ENCODE measurements at places on chromosomes 5 and 9.

DNA sequence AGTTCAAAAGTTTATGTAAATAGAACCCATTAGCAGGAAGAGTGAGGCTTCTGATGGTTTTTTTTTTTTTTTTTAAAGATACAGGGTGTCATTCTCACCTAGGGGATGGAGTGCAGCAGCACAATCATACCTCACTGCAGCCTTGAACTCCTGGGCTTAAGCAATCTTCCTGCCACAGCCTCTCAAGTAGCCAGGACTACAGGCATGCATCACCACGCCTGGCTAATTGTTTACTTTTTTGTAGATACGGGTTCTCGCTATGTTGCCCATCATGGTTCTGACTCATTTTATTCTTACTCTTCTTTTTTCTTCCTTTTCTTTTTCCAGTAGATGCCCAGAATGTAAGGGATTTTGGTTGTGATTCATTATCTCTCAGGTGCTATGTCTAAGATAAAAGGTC, 201.1 kb downstream of the NNT start:
- DNase-seq, result no peak

DNA sequence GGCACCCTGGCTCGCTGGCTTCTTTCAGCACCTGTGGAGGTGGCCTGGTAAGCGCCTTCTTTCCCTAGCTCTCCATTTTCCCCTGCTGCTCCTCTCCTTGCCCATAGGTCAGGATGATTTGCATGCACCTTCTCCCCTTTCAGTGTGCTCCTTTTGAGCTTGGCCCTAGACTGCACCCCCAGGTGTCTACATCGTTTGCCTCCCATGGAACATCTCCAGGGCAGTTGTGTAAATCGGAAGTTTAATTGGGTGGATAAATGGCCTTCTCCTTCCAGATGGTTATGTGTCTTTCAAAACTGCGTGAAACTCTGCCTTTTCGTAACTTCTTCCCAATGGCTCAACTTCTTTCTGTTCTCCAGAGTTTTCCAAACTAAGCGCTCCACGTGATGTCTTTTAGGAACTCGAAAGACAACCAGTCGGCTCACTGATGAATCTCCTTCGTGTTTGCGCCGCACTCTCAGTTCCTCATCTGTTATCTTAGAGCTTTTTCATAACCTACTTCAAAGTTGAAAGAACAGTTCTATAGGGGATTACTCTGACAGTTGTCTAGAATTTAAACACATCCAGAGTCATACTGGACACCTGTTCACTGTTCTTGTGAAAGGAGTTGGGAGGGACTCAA, 1.7 kb downstream of the ADAMTS19 start:
- no peak for DNase-seq

DNA sequence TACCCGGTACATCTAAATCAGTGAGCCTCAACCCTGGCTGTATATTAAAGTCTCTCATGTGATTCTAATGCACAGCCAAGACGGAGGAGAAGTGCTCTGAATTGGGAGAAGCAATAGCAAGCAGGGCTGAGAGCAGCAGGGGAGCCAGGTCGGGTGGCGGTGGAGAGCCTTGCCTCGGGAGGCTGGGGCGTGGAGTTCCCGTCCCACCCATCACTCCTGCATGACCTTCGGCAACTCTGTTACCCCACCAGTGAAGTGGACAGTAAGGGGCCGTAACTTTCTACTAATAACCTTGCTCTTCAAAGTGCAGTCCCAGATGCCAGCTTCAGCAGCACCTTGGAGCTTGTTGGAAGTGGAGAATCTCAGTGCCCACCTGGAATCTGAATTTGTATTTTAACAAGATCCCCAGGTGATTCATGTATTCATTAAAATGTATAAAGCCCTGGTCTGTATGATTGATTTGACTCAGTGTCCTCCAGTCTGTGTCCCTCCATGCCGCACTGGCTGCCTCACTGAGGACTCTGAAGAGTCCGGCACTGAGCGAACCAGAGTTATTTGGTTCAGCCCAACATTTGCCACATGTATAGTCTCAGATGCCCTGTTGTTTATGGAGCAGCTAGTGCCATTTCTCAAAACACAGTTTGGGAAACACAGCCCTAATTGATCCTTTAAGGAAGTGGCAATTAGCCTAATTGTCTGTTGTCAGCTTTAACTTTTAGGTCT, 6.5 kb downstream of the ERGIC1 start:
- no peak for DNase-seq

DNA sequence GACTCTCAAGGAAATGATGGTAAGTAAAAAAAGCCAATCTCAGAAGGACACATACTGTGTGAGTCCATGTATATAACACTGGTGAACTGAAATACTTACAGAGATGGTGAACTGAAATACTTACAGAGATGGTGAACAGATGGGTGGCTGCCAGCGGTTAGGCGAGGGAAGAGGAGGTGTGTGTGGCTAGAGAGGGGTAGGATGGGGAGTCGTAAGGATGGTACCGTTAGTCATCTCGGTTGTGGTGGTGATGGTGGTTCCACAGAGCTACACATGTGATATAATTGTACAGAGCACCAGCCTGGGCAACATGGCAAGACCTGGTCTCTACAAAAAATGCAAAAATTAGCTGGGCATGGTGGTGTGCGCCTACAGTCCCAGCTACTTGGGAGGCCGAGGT, 113.6 kb upstream of the RAPGEF1 start:
- DNase-seq, result no peak

- DNase-seq, result peak; percentile 31
These were observed 87.0 kb downstream of the IARS1 start for GRCh38 chr9:92206488-92206887.

GRCh38 chr5:36535859-36536615, 70.4 kb upstream of the SLC1A3 start:
- DNase-seq, result no peak

DNA sequence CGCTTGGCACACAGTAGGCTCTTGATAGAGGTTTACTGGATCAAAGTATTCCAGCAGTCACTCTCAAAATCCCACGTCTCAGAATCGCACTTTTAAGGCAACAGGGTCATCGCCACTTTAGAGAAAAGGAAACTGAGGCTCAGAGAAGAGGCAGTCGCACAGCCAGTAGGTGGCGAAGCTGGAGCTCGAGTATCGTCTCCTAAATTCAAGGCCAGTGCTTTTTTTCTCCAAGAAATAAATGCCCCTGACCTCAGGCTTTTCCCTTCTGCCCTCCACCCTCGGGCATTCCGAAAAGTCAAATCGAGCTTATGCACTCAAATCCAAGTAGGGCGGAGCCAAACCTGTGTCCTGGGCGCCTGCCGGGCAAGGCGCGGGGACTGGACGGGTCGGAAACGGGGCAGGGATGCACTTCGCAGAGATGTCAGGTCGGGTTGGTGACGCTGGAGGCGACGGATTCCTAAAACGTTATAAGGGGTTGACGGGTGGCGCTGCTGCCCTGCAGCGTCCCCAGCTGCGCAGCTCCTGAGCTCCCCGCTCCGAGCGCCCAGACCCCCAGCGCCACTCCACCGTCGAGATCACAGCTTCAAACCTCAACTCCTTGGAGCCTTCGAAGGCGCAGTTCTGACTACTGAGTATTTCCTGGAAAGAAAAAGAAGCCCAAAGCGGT, 4.7 kb upstream of the FOXB2 start:
- no peak for DNase-seq

DNA sequence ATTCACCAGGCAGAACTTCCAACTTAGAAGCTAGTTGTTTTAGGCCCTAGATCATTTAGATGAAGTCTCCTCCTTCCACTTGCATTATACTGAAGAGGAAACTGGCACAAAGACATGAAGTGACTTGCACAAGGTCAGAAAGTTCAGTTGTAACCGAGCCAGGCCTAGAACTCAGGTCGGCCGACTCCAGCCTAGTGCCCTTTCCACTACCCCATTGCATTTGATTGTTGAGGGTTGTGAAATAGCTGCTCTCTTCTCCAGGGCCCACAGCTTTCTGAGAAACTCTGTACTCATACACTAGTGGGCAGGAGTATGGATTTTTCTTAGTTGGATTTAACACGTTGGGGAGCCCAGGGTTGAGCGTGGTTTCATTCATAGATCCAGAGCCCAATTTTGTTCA, 5.6 kb downstream of the ZNF462 start:
- no peak for DNase-seq

GRCh38 chr5:19777363-19777762, 210.6 kb downstream of the CDH18 start:
- DNase-seq, result no peak

DNA sequence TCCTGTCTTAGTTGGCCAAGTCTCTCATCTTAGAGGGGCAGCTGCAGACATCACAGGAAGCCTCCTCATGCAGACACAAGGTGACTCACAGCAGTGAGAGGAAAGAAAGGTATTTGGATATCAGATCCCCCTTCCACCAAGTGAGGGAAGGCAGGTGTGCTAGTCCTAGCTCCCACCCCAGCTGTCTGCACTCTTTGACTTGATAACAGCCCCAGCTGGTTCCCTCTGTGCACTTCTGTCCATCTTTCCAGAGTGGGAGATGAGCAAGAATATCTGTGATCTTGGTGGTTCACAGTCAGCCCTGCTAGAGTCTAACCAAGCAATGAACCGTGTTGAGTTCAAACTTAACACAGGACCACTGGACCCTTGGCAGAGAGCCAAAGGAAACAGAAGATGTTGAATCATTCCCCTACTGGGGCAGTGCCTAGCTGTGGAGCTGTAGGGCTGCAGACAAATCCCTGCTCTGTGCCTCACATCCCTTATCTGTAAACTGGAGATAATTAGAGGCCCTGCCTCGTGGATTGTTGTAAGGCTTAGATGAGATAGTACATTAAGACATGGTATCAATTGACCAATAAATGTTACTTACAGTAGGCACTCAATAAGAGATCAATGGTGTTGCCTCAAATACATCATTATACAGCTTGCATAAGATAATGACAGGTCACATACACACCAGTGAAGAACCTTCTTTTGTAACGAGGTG, 39.1 kb downstream of the SH3RF2 start:
- DNase-seq, result no peak

DNA sequence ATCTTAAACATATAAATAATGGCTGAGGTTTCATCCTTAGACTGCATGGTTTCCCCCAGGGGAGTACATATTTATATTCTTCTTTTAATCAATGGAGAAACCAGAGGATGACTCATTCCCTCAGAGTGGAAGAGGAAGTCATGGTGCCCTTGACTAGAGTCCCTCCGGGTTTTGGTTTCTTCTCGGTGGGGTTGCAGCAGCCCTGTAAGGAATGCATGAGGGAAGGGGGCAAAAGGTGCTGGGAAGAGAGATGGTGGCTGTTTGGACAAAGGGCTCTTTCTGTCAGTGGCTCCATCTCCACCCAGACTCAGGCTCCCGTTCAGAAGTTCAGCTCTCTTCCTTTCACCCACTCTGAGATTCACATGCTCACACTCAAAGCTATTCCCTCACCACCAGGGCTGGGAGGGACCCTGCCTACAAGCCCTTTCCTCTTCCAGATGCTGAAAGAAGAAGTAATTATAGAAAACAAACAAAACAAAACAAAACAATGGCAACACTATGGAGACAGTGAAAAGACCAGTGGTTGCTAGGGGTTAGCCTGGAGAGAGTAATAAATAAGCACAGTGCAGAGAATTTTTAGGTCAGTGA, 129.8 kb upstream of the IL12B start:
- DNase-seq, result peak; percentile 7

DNA sequence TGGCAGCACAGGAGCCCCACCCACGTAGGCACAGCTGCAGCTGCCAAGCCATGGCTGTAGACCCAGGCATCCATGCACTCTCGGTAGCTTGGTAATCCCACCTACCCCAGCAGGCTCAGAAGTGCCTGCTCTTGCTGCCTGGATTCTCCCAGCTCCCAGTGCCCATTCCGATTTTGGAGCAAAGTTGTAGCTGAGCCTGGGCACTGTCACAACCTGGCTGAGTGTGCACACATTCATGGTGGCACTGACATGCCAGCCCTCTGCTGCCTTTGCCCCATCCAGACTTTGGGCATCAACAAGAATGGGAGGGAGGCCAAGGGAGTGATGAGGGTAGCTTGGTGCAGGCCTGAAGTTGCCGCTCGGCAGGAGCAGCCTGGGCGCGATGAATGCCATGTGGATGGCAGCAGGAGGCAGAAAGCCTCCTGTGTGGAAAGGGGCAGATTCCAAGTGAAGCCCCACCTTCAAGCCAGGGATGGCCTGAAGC, 936.6 kb upstream of the PTPRD start:
- no peak for DNase-seq

- DNase-seq, result no peak
These were observed 234.9 kb downstream of the YTHDC2 start for GRCh38 chr5:113748403-113748802.

DNA sequence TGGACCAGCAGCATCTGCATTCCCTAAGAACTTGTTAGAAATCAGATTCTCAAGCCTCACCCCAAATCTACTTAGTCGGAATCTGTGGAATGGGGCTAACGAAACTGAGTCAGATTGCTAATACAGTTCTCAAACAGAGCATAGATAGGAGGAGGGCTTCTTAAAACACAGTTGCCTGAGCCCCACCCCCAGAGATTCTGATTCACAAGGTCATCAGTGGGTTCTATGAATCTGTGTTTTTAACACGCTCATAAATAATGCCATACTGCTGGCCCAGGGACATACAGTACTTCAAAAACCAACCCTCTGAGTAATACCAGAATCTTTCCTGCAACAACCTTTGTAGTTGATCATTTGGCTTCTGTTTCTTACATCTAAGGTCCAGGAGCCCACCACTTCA, 32.9 kb upstream of the GARNL3 start:
- no peak for DNase-seq

GRCh38 chr9:134375011-134375390, 48.7 kb downstream of the RXRA start:
- DNase-seq, result no peak

DNA sequence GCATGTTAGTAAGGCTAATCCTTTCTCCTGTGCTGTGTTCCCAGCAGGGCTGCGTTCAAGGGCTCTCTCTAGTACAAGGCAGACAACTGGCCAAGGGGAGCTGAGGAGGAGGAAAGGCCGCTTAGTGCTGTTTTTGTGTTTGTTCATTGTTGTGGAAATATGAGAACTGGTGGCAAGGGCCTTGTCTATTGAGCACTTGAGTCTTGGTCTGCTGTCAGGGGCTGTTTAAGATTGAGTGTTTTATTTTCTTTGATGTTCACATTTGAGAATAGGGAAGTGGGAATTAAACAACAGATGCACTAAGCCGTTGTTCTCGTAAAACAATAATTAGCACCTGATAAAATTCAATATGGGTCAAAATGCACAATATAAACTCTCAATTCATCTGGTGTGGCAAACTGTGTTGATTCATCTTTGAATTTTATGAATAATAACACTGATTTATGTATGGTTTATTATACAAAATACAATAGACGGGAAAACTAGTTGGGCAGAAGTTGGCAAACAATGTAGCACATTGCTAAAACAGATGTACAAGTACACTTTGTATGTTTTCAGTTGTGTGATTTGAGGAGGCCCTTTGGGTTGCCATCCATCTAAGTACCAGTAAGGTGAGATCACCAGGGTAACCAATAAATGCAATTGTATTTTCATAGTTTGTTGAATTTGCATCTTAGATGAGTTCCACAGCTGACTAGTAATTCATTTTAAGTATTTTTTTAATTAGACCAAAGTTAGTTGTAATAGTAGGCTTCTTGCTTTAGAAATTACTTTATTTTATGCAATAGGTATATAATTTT, 97.6 kb upstream of the GRHPR start:
- DNase-seq, result peak; percentile 89

DNA sequence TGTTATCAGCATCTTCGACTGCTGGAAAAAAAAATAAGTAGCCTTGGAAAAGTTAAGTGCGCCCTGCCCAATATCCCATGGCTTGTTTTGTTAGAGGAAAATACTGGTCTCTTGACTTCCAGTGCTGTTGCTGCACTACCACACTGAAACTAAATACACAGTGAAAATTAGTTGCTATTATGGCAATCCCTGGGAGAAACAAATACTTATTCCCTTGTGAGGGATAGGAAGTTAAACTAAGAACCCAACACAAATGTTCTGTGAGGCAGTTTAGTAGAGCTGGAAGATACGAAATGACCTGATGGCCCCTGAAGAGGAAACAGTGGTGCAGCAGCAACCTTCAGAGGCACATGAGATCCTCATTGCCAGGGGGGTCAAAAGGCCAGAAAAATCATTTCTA, 164.0 kb downstream of the ARL15 start:
- DNase-seq, result no peak

Measured in NAMALWA (cell line).